ENCODE measurements at places on chromosomes 4 and X.

GRCh38 chr4:35189988-35190613 is 1054.2 kb downstream of the ARAP2 start:
- DNase-seq = no peak

DNA sequence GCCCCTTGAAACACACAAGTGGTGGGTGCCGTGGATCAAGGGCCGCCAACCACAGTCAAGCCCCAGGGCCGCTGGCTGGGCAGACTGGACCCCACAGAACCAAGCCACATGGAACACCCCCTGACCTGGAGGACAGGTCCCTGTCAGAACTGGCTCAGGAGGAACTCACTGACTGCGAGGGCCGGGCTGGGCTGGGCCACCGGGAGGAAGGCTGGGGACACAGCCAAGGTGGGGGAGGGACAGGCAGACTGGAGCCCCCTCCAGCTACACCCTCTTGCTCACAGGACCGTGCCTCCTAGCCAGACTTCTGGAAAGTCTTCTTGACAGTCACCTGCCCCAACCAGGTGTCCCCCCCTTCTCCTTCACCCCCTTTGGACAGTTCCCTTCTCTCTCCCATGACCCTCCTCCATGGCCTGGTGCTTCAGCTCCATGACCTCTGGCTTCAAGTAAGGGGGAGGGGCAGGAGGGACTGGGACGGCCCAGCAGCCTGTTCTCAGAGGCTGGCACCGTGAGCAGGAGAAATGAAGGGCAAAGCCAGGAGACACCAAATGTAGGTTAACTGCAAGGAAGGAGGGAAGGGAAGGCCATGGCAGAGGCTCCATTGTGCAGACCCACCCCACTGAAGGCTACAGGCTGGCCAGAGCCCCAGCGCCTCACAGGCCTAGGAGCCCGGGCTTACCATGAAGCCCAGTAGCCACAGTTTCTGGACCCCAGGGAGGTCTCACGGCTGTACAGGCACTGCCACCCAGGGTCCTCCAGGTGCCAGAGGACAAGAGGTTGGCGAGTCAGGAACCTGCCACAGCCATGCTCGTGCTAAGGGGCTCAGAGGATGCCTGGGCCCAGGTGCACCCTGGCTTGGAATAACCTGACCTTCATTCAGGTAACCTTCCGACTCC is 22.6 kb upstream of the DUSP9 start:
- no peak for DNase-seq

GRCh38 chr4:123698556-123698955 is 302.0 kb downstream of the SPRY1 start:
- DNase-seq = no peak

- no peak for DNase-seq
These were observed 8.8 kb downstream of the EPHA5 start for GRCh38 chr4:65661471-65661870.

GRCh38 chr4:15753081-15753480 is 25.0 kb upstream of the CD38 start:
- DNase-seq = no peak

DNA sequence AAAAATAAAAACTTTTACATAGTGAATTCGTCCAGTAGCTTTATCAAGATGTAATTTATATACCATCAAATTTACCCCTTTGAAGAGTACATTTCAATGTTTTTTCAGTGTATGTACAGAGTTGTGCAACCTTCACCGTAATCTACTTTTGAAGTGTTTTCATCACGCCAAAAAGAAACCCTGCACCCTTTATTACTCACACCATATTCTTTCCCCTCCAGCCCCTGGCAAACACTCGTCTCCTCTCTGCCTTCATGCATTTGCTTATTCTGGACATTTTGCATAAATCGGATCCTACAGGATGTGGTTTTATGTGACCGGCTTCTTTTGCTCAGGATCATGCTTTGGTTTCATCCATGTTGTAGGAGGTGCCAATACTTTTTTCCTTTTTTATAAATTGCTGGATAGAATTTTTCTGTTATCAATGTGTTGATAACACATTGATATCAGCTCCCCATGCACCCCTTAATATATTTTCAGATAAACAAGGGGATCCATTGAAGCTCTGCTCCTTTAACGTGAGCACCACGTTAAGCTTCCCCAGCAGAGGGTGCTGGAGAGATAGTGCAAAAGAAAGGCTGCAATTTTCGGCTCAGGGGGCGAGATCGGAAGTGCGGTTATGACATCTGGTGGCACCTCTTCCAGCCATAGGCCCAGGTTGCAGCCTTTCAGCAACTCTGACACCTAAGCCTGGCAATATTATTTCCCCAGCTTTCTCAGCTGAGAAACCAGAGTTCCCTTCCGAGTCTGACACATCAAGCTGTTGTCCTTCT is 100.1 kb upstream of the VCX3B start:
- DNase-seq = no peak

DNA sequence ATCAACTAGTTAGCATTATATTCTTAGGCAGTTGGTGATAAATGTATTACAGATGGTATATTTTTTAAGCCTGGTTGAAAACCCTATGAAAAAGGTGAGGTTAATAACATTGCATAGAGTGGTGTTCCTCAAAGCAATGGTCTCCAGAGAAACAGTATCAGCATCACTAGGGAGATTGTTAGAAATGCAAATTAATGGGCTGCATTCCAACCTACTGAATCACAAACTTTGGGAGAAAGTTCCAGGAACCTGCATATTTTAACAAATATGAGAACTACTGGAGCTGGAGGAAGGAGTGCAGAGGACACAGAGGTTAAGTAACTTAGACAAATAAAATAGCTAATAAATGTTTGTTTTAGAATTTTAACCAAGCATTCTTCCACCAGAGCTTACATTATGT is 166.9 kb upstream of the PCDH10 start:
- DNase-seq = no peak

DNA sequence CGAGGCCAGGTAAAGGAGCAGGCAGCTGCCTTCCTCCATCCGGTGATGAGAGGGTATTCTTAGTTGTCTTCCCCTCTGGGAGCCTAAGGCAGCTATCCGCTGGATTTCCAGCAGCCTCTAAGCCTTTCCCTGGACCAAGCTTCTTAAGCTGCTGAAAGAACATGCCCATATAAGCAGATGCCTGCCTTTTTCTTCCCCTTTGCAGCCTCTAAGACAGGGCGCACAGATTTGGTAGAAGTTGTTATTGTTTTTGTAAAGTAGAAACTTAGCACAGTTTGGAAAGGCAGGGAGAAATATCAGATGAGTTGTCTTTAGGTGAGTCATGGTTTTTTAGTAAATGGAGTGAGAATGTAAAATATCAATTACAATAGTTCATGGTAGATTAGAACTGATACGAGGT is 210.8 kb downstream of the ARHGAP10 start:
- no peak for DNase-seq

DNA sequence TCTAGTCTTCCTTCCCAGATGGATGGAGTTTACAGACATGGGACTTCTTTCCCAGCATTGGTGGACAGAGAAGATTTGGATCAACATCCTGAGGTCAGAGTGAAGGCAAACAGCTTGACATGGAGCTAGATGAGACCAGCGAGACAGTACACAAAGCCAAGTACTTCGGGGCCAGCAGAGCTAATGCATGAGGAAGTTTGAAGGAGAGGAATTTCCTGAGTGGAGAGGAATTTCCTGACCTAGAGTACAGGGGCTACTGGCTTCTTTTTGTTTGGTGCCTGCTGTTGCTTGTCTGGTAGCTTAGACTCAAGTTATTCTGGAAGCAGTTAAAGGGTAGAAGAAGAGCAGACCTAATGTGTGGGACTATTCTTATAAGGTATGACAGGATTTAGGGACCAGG is 69.1 kb upstream of the EOLA2 start:
- DNase-seq = no peak

DNA sequence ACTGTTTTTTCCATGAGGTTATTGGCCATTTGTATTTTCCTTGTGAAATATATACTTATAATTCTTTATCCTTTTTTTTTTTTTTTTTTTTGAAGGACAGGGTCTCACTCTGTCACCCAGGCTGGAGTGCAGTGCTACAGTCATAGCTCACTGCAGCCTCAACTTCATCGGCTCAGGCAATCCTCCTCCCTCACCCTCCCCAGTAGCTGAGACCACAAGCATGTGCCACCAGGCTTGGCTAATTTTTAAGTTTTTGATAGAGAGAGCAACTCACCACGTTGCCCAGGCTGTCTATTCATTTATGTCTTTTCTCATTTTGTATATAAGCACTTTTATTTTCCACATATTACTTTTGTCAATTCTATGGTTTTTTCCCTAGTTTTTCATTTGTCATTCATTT is 16.8 kb downstream of the RBPJ start:
- DNase-seq = no peak

DNA sequence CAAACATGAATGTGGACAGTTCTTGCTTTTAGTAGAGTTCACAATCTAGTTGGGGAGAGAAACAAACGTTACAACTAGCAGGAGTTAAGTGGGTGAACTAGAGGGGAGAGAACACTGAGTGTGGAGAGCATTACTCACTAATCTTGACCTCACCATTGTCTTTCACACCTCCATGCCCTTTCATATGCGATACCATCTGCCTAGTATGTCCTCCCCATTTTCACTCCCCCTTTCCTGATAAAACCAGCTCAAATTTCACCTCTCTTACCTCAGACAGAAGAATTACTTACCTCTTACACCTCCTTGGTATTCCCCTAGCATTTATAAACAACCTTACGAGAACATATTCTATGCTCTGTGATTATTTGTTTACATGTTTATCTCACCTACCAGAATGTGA is 53.6 kb downstream of the LAS1L start:
- no peak for DNase-seq

- DNase-seq = no peak
These were observed 586.2 kb upstream of the AGA start for GRCh38 chr4:178028481-178028880.

DNA sequence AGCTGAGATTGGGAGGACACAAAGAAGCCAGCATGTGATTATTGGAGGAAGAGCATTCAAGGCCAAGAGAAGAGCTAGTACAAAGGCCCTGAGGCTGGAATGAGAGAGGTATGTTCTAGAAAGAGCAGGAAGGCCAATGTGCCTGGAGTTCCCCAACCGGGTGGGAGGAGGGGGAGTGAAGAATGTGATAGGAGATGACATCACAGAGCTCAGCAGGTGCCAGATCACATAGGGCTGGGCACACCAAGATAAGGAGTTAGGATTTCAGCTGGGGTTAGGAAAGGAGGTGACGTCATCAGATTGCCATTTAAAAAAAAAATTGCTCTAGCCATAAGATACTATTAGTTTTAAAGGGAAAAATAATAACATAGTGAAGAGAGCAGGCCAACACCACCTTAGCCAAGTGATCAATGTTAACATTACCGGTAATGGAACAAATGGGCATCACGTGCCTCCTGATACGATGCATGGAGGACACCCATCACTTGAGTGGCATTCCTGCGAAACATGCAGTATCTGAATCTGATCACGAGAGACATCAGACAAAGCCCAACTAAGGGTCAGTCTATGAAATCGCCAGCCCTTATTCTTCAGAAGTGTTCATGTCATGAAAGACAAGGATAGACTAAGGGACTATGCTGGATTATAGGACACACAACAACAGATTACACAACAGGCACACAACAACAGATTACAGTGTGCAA is 344.3 kb downstream of the BCOR start:
- no peak for DNase-seq

- no peak for DNase-seq
These were observed 310.4 kb downstream of the SPRY1 start for GRCh38 chr4:123706973-123707372.

DNA sequence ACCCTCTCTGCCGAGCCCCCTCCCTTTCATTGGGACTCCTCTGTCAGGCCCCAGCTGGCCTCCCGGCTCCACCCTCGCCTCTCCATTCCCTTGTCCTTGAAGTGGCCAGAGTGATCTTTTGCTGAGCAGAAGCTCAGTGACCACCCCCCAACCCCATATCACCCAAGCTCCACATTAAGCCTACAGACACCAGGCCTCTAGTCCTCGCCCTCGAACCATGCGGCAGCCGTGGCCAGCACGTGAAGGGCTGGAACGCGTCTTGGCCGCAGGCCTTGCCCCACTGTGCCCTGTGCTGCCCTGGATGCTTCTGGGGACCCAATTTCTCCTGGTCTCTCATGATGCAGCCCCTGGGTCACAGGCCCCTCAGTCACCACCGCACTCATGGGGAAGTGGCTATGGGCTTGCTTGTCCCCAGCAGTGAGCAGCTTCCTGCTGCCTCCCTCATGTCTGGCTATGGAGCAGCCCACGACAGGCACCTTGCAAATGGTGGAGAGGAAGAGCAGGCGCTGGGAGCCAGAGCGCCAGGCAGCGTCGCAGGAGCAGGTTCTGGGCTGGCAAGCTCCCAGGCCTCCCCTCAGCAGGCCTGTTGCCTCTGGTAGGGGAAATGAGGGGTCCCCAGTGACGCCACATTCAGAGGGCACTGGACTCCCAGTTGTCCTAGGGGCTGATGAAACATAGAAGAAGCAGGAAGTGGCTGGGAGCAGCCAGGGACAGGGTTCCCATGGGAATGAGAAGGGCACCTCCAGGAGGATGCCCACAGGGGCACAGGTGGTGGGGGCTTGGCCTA is 757 bp upstream of the SRPK3 start:
- DNase-seq = peak; percentile 12

GRCh38 chrX:131802836-131803626 is 220.1 kb upstream of the STK26 start:
- no peak for DNase-seq

- DNase-seq = no peak
These were observed 23.4 kb downstream of the STAP1 start for GRCh38 chr4:67581913-67582312.

GRCh38 chr4:30753316-30753715 is 33.1 kb downstream of the PCDH7 start:
- no peak for DNase-seq

DNA sequence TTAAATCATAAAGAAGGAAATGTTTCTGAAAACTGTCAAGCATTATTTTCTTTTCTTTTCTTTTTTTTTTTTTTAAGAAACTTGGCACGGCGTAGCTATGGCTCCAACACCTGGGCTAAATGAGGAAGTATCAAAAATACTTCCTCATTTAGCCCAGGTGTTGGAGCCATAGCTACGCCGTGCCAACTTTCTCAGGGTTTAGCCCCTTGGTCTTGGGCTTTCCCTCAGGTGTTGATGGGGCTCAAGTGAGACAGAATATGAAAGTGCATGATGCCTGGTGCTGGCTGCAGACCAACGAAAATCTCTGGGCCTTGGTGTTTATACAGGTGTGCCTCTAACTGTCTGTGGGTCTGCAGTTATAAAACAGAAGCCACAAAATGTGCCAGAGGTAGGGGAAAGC is 132.7 kb downstream of the ARHGAP24 start:
- no peak for DNase-seq

DNA sequence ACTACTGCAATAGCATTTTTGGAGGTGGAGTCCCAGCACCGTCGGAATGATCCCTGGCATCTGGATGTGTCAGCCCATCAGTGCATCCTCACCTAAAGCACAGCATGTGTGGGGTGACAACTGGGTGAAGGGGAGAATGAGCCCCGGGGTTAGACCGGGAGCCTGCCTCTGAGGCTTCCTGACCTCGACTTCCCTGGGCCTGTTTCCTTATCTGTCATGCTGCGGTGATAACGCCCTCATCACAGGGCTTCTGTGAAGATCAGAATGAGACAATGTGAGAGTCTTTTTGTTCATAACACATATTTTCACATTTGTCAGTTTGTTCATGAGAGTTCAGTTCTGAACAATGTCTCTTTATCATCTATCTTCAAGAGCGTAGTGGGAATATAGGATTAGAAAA is 31.1 kb upstream of the PDLIM3 start:
- no peak for DNase-seq

- DNase-seq = no peak
These were observed 9.9 kb upstream of the MID1 start for GRCh38 chrX:10630320-10630719.

GRCh38 chr4:6492861-6493657 is 20.6 kb upstream of the PPP2R2C start:
- DNase-seq = no peak
